Liver (tissue), 10 donors: ENCODE measurements at places on chromosomes 7 and 10. TPM values are rescaled to one million over a fixed set of nuclear protein-coding genes. Genes with fewer than 3 reads are reported as not detected.

DNA sequence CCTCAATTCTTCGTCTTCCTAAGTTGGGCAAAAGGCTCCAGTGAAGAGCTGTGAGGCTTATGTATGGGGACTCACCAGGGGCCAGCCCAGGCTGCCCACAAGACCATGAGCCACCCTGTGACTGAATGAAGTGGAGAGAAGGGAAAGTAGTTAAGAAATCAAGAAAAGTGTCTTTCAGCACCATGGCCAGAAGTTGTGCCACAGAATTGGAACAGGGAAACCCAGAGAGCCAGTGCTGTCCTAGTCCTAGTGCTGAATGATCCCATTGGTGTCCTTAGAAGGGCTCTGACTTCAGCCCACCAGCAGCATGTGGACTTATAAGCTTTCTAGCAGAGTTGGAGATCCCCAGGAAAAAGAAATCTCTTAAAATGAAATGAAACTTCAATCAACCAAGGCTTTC is 37.0 kb upstream of the CCSER2 start:
- H3K36me3 ChIP-seq = no peaks in the 10 kb centered on the region
- DNase-seq = no peak
- H3K4me1 ChIP-seq = no peaks in the 10 kb centered on the region
- H3K27ac ChIP-seq = no peak overlapping the region
- no peak overlapping the region for H3K4me3 ChIP-seq

- DNase-seq = no peak
- no peaks in the 10 kb centered on the region for H3K27me3 ChIP-seq
- no peaks in the 10 kb centered on the region for H3K36me3 ChIP-seq
- H3K27ac ChIP-seq = no peak overlapping the region
- no peak overlapping the region for H3K4me3 ChIP-seq
These were observed 13.2 kb downstream of the AKR1B15 start for GRCh38 chr7:134562136-134562535.

DNA sequence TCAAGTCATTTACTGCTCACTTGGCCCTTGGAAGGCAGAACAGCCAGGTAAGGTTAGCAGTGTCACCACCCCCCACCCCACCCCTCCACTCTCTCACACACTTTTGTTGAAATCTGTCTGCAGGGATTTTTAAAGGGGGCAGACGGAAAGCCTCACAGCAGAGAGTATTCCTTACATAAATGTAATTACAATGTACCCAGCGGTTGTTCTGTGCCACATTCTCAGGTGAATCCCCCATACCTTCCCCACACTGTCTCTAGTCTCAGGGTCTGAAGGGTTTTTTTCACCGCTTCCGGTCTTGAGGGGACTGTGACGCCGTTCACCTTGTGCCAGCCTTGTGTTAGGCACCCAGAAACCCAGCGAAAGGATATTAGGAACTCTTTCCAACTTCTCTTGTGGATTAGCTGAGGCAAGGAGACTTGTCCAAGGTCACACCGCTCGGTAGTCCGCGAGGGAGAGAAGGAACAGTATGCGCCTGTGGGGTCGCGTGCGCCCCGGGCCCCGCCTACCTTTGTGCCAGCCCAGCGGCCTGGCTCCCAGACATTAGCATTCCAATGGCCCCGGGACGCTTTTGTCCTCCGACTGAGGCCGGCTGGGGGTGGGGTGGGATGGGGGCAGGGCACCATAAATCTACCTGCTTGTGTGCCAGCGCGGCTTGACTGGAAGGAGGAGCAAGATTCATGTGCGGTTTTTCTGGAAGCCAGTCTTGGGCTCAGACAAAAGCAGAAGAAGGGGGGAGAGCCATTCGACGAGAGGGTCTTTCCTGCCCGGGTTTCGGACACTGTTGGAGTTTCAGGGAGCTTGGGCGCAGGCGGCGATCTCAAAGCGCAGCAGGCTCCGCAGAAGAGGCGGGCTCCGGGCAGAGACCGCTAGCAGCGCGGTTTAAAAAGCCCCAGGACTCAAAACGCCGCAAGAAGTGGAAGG is 4.5 kb downstream of the NEUROG3 start:
- no peak overlapping the region for H3K4me3 ChIP-seq
- H3K36me3 ChIP-seq = no peaks in the 10 kb centered on the region
- no peak for DNase-seq
- H3K27ac ChIP-seq = no peak overlapping the region

GRCh38 chr7:138000081-138000701 is 1.7 kb downstream of the CREB3L2 start:
- H3K4me1 ChIP-seq = peaks cover 30% of the 10 kb centered on the region
- H3K36me3 ChIP-seq = no peaks in the 10 kb centered on the region
- no peaks in the 10 kb centered on the region for H3K27me3 ChIP-seq
- peak; percentile 60 for DNase-seq
- H3K27ac ChIP-seq = peak overlapping the region; percentile 97

- H3K27ac ChIP-seq = no peak overlapping the region
- no peak overlapping the region for H3K4me3 ChIP-seq
- no peak for DNase-seq
- H3K36me3 ChIP-seq = no peaks in the 10 kb centered on the region
- no peaks in the 10 kb centered on the region for H3K4me1 ChIP-seq
- H3K27me3 ChIP-seq = no peaks in the 10 kb centered on the region
These were observed 68.1 kb downstream of the LRGUK start for GRCh38 chr7:134195252-134195651.

The C10orf143 gene
- polyA plus RNA-seq = 1.8 TPM

The SPDYE5 gene
- not detected for polyA plus RNA-seq

The TLX1 gene
- polyA plus RNA-seq = 0.06 TPM
